ENCODE measurements at places on chromosomes 6 and 20.

DNA sequence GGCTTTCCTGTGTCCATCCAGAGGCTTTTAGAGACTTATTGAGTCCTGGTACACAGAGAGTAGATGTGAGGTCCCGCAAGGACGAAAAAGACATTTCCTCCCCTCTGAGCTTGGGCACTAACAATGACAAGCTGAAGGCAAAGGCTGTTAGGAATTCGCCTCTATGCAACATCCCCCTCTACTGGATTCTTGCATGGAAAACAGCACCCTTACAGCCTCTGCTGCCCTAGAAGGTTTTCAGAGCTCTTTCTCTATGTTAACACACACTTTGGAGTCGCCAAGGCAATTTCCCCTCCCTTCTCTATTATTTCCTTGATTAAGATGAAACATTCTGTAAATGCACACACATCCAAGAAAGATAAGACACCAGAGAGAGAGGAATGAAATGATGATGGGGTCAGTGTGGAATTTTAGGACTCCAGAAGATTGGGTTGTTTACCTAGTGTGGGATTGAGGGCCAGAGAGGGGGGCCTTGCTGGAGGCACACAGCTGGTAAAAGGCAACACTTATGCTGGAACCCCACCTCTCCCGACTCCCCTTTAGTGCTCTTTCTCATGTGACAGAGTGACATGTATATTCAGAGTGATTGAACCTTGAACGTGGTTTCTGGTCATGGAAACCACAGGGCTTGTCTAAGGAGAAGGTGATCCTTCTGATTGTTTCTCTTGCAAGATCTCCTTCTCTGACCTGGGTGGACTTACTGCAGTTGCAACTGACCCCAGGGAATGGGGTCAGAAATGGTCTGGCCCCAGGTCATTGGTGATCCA is 300.7 kb downstream of the CLIC5 start:
- DNase-seq: no peak

GRCh38 chr6:107488174-107488874 is 1.6 kb upstream of the SOBP start:
- no peak for DNase-seq

- DNase-seq: no peak
These were observed 27.6 kb downstream of the SYNJ2 start for GRCh38 chr6:158009114-158009891.

DNA sequence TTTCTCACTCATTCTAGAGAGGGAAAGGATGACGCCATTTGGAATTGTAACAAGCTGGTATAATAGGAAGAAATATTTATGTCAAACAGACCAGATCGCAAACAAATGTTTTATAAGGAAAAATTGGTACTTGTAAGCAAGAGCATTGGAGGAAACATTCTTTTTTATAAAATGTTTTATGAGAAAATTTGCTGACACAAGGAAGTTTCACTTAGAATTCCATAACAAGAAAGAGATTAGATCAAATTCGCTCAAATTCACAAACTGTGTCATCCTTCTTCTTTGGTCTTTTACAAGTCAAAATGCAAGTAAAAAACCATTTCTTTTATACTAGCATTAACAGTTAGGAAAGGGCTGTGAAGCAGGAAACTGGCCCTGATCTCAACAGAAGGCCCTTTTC is 179.9 kb downstream of the TRDN start:
- no peak for DNase-seq

DNA sequence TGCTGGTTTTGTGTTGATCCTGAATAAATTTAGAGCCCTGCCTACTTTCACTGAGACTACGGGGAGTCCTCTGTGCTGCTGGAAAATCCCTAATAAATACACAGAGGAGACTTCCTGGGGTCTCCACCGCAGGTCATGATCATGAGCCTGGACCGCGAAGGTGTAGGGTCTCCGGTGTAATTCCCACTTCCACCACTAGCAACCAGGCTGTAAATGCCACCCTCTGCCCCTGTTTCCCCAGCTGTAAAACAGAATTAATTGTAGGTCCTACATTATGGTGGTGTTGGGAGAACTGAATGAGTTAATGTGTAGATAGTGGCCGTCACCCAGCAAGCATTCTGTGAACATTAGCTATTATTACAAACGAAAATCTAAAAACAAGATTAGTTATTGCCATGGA is 191.6 kb upstream of the THBS2 start:
- no peak for DNase-seq

DNA sequence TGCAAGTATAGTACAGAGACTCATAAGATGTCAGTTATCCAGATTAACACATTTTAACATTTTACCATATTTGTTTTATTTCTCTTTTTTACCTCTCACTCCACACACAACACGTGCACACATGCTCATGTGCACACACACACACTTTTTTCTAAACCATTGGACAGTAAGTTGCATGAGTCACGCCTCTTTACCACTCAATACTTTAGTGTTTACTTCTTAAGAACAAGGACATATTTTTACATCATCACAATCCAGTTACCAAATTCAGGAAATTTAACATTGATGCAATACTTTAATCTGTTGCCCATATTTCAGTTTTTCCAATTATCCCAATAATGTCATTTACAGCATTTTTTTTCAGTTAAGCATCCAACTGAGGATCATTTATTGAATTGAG is 109.0 kb downstream of the RIN2 start:
- DNase-seq: no peak

GRCh38 chr20:23631981-23632710 is 5.6 kb downstream of the CST3 start:
- DNase-seq: no peak

GRCh38 chr6:161138543-161139303 is 135.1 kb downstream of the AGPAT4 start:
- DNase-seq: no peak

DNA sequence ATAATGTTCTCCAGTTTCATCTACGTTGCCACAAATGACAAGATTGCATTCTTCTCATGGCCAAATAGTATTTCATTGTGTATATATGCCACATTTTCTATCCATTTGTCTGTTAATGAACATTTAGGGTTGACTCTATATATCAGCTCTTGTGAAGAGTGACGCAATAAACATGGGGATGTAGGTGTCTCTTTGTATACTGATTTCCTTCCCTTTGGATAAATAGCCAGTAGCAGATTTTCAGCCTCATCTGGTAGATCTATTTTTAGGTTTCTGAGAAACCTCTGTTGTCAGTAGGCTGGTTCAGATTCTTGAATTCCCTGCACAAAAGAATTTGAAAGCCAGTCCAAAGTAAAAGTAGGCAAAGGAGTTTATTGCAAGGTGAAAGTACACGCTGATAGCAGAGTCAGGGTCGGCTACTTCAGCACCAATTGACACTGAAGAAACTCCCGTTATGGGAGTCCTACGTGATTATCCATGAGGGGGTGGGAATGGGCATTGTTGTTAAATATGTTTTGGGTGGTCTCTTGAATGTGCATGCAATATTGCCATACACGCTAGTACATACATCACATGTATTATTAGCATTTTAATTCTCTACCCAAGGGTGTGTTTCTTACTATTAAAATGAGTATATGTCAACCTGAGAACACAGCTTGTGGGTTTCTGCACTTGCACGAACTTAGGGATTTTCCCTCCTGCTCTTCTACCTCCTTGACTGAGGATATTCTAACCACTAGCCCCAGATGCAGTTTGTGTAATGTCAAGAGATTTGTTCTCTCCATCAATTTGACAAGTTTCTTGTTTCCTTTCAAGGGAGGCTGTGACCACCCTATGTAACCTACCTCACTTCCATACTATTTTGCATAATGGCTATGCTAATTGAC is 14.4 kb upstream of the SLC17A2 start:
- DNase-seq: no peak

GRCh38 chr20:59583428-59584277 is 20.7 kb upstream of the PHACTR3 start:
- DNase-seq: no peak

DNA sequence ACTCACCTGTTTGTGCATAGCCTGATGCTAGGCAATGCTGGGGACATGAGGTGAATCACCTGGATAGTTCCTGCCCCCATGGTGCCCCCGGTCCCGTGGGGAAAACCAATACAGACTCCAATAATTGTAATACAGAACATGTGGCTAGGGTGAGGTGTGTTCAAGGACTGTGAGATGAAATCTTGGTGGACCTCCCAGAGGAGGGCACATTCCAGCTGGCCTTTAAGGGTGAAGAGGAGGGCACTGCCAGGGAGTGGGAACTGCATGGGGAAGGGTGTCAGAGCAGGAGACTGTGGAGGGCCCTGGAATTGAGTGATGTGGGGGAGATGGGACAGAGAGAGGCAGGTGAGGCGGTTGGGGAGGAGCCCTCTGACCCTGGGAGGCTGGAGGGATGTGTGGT is 2.5 kb downstream of the COX4I2 start:
- no peak for DNase-seq

DNA sequence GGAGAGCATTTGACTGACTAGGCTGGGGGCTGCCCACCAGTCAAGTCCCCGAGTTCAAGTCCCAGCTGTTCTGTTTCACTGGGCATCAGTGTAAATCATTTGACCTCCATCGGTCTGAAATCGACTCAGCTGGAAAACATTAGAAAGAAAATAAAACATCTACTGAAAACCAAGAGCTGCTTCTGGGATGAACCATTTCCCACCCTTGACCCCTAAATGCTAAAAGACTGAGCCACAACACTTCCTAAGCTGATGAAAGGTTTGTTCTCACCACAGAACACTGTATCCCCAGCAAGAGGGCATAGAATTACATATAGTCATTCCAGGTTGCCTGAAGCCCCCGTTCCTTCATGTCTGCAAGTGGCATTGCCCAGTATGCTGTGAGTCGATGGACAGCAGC is 237.0 kb upstream of the TAB2 start:
- no peak for DNase-seq

DNA sequence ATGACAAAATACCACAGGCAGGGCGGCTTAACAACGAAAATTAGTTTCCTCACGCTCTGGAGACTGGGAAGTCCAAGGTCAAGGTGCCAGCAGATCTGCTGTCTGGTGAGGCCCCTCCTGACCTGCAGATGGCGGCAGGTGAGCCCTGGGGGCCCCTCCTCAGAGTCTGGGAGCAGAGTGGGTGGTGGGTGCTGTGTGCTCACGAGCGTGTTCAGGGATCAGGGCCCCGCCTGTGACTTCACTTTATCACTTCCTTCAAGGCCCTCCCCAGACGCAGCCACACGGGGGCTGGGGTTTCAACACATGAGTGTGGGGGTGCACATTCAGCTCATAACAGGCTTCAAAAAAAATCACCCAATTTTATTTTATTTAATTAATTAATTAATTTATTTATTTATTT is 39.3 kb downstream of the SLC2A4RG start:
- no peak for DNase-seq

DNA sequence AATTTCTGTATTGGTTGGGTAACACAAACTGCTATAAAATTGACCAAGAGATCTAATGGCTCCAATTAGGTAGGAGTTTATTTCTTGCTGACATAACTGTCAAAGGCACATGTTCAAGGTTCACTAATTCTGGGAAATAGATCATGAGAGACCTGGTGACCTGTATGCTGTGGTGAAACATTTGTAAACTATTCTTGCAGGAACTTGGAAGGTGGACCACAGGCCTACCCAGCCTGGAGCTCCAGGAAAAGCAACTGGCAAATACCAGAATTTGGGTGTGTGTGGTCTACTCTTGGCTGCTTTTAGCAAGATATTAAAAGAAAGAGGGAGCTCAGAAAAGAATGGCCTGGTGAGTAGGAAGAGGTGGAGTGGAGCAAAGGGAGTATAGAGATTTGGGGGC is 184.6 kb downstream of the QKI start:
- DNase-seq: no peak

DNA sequence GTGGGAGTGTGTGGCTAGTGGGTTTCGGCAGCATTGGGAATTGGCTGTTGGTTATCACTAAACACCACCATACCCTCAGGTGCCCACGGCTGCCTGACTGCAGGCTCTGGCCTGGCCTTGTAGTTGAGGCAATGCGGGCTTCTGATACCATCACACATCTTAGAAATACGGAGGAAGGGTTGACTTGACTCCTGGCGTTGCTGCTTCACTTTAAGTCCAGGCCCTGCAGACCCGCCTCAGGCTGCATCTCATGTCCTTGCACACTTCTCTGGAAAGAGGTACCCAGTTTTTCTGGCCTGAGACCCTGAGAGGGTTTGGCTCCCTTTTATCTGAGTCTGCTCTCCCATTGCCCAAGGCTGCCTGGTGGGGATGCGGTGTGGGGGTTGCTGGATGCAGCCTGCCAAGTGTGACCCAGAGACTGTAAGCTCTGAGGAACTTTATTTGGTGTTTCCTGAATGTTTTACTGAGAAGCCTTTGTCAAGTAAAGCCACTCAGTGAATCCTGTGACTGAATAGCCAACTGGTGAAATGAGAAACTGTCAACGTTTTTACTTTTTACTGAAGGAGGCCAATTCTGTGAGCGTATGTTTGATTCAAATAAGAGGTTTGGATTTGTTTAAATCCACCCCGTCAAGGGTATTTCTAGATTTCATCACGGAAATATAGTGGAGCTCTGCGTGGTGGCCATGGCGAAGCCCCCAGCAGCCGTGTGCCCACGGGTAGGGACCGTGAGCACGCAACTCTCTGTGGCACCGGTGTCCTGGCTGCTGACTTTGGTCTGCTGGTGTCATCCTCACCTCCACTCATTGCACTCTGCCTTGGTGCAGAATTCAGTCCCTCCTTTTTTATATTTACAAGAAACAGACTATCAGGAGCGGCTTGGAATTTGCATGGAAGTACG is 160.1 kb downstream of the DTNBP1 start:
- no peak for DNase-seq

GRCh38 chr20:37808233-37809070 is 94.5 kb upstream of the VSTM2L start:
- DNase-seq: no peak

- DNase-seq: no peak
These were observed 80.3 kb downstream of the HTR1B start for GRCh38 chr6:77383026-77383425.

GRCh38 chr6:170222498-170223471 is 68.1 kb downstream of the DLL1 start:
- no peak for DNase-seq

DNA sequence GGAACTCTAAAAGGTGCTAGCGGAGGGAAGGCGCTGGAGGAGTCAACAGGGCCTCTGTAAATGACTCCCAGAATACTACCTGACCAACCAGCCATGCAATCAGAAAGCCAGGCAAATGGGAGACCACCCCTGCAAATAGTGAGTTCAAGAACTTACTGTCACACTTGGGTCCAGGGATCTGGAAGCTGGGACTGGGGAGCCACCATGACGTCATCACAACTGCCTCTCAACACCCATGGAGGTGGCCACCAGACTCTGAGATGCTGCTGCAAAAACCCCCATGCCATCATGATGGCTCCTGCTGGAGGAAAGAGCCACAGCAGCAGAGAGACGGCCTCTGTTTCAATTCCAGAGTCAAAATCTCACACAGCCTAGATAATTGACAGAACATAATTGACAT is 8.5 kb upstream of the PDYN start:
- no peak for DNase-seq

GRCh38 chr20:63335711-63336110 is 25.4 kb downstream of the CHRNA4 start:
- no peak for DNase-seq

- no peak for DNase-seq
These were observed 486.5 kb downstream of the RFPL4B start for GRCh38 chr6:112833581-112834131.
